Stimulated activated CD8-positive, alpha-beta memory T cell treated with anti-CD3 and anti-CD28 coated beads, Interleukin-4, amount 100 ng/mL, for 1 hour (primary cell): ENCODE measurements at places on chromosomes 12 and 14.

DNA sequence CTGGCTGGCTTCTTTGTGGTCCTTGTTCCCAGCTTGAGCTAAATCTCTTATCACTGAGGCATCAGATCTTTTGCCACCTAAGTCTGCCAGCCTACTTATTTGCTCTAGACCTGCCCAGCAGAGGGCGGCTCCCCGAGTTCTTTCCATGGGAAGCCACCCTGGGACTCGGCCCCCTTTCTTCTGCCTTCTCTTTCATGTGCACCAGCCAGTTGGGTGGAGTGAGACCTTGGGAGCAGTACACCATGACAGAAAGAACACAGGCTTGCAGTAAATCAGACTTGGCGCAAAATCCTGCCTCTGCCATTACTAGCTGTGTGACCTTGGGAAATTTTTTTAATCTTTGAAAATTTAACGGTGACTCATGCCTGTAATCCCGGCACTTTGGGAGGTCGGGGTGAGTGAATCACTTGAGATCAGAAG, 7.4 kb downstream of the SMAGP start:
- no peak for DNase-seq

GRCh38 chr12:57610554-57611107, 604 bp upstream of the ARHGEF25 start:
- no peak for DNase-seq

- DNase-seq: no peak
Measured at GRCh38 chr12:132596016-132596415, 14.4 kb downstream of the LRCOL1 start.

- DNase-seq: no peak
Measured at GRCh38 chr12:50839042-50839441, 3.7 kb upstream of the TMPRSS12 start.

GRCh38 chr14:101182476-101182875, 279.0 kb upstream of the RTL1 start:
- no peak for DNase-seq

DNA sequence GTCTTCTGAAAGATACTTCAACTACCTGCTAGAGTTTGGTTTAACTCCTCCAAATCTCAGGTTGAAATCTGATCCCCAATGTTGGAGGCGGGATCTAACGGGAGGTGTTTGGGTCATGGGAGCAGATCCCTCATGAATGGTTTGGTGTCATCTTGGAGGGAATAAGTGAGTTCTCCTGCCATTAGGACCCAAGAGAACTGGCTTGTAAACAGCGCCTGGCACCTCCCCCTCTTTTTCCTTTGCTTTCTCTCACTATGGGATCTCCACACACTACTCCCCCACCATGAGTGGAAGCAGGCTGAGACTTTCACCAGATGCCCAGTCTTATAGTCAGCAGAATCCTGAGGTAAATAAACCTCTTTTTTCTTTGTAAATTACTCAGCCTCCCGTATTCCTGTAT, 2.5 kb downstream of the CNIH1 start:
- DNase-seq: no peak

- no peak for DNase-seq
Measured at GRCh38 chr12:10030446-10030845, at the start of gene CLEC9A. TSS of gene CLEC9A (plus strand) at chr12:10030682. CDS start at chr12:10052688, 22,006 bp downstream.

GRCh38 chr12:77122661-77123060, 57.3 kb upstream of the E2F7 start:
- DNase-seq: no peak
